Calu3 (cell line): ENCODE measurements at places on chromosomes 12 and 14. TPM values are rescaled to one million over a fixed set of nuclear protein-coding genes. Genes with fewer than 3 reads are reported as not detected.

DNA sequence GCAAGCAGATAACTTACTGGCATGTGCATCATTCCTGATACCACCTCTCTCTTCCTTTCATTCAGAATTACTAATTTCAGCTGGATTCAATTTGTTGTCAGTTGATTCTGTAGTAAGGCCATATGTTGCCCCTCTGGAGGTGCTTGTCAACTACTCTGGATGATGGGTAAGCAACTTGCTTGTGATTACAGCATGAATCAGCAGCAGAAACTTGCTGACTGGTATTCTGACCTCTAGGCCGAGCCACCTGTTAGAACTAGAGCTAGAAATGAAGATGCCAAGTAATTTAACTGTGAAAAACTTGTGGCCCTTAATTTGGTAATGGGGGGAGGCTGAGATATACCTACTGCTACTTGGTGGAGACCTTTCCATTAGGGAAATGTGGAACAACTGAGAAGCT lies 5.1 kb downstream of the RNF10 start:
- DNase-seq: no peak

GRCh38 chr12:1970331-1970900 lies 33.8 kb downstream of the DCP1B start:
- no peak for DNase-seq

DNA sequence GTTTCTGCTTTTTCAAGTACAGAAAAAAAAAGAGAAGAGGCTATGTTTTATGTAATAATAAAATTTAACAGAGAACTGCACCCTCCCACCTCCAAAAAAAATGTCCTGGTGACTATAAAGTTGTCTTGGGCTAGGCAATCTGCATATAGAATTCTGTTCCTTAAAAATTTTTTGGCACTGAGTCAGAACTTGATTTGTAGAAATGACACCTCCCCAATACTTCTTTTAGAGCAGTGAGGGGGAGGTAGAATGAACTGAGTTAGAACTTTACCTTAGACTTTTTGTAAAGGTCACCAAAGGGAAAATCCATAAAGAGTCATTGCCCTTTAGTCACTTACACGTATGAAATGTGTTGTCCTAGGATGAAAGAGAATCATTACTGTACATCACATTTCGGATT lies 80.0 kb downstream of the BTG1 start:
- DNase-seq: no peak

DNA sequence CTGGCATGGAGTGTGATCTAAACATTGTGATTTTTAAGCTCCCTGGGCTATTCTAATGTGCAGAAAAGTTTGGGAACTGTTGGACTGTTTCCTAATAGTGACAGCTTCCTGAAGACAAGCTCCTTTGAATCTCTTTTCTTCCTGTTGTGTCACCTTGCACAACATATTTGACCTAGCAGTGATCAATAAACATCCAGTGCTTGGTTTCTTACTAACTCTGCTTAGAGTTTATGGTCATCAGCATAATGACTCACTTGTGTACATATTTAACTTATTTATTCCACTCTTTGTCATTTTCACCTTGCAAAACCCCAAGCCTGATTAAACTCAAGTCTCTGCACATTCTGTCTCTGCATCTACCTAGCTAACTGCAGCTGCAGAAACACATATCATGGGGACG lies 27.3 kb upstream of the TBC1D30 start:
- no peak for DNase-seq

DNA sequence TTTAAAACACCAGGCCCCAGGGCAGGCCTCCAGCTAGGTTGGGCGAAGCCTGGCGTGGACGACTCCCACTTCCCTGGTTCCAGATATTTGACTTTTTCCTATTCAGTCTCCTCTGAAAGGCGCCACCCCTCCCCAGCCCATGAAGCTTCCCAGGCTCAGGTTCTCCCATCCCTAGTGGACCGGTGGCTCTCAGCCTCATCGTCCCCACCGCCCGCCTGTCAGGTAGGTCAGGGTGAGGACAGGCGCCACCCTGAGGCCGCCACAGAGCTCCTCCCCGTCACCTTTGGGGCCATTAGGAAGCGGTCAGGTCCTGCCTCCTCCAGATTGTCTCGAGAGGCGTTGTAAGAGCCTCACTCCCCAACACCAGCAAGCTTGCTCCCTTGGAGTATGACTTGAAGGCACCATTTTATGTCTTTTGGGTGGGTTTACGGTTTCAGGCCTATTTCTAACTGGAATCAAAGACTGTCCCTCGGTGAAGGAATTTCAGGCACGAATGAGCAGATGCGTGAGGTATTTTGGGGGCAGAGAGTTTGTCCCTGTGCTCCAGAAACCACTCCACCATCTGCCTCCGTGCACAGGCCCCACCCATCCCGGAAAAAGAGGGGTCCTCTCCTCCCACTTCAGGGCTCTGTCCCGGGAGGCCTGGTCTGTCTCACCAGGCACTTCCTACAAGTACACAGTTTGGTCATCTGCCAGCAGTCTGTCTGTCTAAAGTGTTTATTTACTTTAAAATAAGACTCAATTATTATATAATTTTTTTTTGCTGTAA lies 55.6 kb downstream of the TSPAN9 start:
- no peak for DNase-seq

DNA sequence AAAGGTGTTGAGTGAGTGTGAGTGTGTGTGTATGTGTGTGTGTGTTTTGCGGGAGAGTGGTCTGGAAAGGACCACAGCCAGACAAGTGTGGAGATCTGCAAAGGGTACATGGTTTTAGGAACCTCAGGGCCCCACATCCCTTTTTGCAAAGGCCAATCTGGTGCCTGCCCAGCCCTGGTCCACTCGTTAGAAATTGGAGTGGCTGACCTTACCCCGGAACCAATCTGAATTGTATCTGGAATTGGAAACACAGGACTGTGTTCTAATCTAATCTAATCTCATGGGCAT lies 11.3 kb upstream of the TBX3 start:
- DNase-seq: no peak

DNA sequence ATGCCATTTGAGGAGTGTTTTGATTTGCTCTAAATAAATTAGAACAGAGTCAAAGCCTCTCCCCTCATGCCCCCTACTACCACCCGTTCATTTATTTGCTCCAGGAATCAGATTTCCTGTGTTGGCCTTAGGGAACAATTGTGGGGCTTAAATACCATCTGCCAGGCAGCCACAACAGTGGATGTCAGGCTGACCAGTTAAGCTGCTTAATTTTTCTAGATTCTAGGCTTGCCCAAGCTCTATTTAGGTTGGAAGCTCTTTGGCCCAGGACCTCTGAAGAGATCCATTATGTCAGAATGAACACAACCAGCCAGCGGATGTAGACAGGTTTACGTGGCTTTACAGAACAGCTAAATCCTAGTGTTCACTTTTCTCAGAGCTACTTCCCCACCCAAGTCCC lies 1.0 kb upstream of the TIMELESS start:
- no peak for DNase-seq

DNA sequence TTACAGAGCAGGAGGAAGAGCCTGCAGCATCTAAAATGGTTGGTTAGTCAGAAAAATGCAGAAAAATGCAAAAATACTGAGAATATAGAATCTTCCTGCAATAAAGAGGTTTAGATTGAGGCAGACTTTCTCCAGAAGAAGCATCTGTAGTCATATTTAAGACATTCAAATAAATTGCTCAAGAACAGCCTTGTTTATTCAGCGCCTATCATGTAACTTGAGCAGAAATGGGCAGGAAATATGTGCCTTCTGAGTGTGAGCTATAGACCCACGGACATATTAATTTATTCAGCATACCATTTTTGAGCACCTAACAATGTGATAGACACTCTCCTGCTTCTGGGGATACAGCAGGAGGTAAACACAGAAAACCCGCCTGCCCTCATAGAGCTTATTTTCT lies 102.0 kb upstream of the HIF1A start:
- no peak for DNase-seq

DNA sequence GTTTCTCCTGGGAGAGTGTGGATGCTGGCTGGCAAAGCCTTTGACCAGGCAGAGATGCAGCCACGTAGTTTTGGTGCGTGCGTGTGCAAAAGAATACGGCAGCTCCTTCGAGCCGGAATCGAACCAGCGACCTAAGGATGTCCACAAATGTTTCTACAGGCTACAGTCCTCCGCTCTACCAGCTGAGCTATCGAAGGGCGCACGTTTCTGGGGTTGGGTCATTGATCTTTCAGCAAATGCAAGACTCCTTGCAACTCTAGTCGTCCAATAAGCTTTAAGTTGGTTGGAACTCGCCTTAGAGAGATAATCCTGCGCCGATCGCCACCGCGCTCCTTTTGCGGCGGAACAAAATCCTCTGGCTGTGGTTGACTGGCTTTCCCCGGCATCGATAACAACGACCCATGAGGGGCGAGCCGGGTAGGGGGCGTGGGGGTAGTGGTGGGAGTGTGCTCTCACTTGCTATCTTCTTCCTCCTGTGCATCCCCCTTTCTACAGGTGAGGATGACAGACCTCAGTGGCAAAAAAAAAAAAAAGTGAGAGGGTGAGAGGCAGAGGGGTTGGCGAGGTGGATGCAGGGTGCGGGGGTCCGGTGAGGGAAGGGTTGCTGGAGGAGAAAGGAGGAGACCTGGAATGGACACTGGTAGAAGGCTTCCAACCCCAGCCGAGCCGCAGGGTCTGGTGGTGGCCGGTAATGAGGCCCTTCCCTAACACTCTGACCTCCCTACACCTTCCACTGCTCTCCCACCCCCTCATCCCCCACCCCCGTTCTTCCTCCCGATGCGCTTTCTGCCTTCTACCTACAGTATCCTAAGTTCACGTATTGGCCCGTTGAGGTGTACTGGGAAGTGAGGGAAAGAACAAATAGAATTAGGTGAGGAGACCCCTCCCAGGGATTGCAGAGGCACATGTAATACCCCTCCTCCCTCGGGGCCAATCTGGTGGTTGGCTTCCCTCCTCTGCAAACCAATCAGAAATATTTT lies 11.8 kb upstream of the OR6S1 start:
- peak; percentile 13 for DNase-seq

- DNase-seq: no peak
Measured at GRCh38 chr12:89155826-89156225, 196.5 kb downstream of the DUSP6 start.

GRCh38 chr12:92829686-92830282 lies 99.3 kb downstream of the EEA1 start:
- no peak for DNase-seq

The GPR137C gene
- total RNA-seq: 2.0 and 2.3 TPM in 2 replicates

The ANKLE2 gene
- 175 and 190 TPM in 2 replicates for total RNA-seq

The CAPZA3 gene
- 0.34 and 0.45 TPM in 2 replicates for total RNA-seq

The SERPINA1 gene
- 167 and 235 TPM in 2 replicates for total RNA-seq

The LUM gene
- total RNA-seq: 0.31 TPM in 1 of 2 replicates, not detected in the other

The TAC3 gene
- total RNA-seq: not detected in 2 replicates

The BATF gene
- 1.4 and 2.2 TPM in 2 replicates for total RNA-seq

The KCNJ8 gene
- total RNA-seq: not detected in 2 replicates

The CMTM5 gene
- not detected in 2 replicates for total RNA-seq
